ENCODE measurements at places on chromosomes 11 and 22. TPM values are rescaled to one million over a fixed set of nuclear protein-coding genes. Genes with fewer than 3 reads are reported as not detected.

Gene CECR2
- 106 TPM for total RNA-seq

Gene OR6T1
- total RNA-seq: not detected

Gene CCDC157
- total RNA-seq: 6.9 TPM

Gene NLRX1
- total RNA-seq: 14.2 TPM

Gene MS4A12
- total RNA-seq: 0.21 TPM

Gene DDIAS
- 53.0 TPM for total RNA-seq

Gene CD82
- 9.6 TPM for total RNA-seq

Gene MYEOV
- 0.14 TPM for total RNA-seq

Gene YPEL4
- 0.82 TPM for total RNA-seq

Gene TESMIN
- total RNA-seq: 58.2 TPM

Gene RAB36
- total RNA-seq: 1.2 TPM

Gene MOV10L1
- 0.73 TPM for total RNA-seq

Gene PIK3C2A
- total RNA-seq: 117 TPM

Gene TRIM64C
- not detected for total RNA-seq

Gene CD6
- 1.9 TPM for total RNA-seq

Gene CLDN5
- total RNA-seq: 3.2 TPM

Gene C11orf87
- total RNA-seq: 0.31 TPM

Gene OR4B1
- not detected for total RNA-seq

Gene KCTD17
- total RNA-seq: 26.9 TPM

Gene PKNOX2
- total RNA-seq: 0.83 TPM

Gene TSKU
- total RNA-seq: 33.8 TPM

Gene IL17RA
- 9.6 TPM for total RNA-seq

Gene MDK
- 438 TPM for total RNA-seq

Gene WNT11
- 3.0 TPM for total RNA-seq

Gene SMIM35
- not detected for total RNA-seq

Gene CNGA4
- total RNA-seq: not detected

Gene LINC01488
- total RNA-seq: not detected

Gene TH
- not detected for total RNA-seq

Gene MICAL2
- 1.4 TPM for total RNA-seq

Gene MAP6
- total RNA-seq: 0.50 TPM

Gene ESAM
- not detected for total RNA-seq

Gene OR6A2
- total RNA-seq: 0.97 TPM

Gene BARX2
- total RNA-seq: not detected

Gene OR51E2
- not detected for total RNA-seq

Data from GM23338 (cell line).